ENCODE measurements at places on chromosomes 7 and 10.
A peak's percentile ranks its signal among the peaks of the same experiment; 100 is the strongest.

DNA sequence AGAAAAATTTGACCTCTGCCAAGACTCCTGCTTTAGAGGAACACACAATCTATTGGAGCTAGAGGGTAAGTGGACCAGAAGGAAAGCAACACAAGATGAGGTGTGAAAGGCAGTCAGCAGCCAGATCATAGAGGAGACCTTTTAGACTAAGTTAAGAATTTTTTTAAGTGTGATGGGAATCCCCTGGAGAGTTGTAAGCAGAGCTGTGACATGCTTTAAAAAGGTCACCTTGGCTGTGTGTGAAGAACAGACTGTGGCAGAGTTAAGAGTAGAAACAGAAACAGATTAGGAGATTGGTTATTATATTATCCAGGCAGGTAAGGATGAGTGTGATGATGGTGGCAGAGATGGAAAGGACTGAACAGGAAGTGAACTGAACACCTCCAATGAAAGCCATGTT is 23.5 kb downstream of the CPEB3 start:
- no peak for DNase-seq

- DNase-seq = no peak
Measured at GRCh38 chr10:110698340-110698739, 54.2 kb downstream of the RBM20 start.

- DNase-seq = no peak
Measured at GRCh38 chr10:132737390-132738048, 48.4 kb downstream of the NKX6-2 start.

GRCh38 chr10:62626817-62627216 is 177.7 kb upstream of the ADO start:
- DNase-seq = no peak

DNA sequence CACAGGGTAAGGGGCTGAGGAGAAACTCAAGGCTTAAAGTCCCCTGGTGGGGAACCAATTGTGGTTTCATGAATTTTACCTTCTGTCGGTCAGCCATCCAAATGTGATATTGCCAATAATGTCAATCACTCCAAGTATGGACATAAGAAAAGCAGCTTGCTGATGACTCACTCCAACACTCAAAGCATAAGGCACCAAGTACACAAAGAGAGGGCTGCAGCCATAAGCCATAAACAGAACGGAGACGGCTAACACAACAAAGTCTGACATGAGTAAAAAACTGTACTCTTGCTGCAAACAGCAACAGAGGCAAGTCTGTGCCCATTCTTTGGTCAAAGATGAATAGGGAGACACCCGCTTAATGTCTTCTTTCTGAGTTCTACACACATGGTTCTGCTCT is 24.2 kb downstream of the IFIT5 start:
- no peak for DNase-seq

DNA sequence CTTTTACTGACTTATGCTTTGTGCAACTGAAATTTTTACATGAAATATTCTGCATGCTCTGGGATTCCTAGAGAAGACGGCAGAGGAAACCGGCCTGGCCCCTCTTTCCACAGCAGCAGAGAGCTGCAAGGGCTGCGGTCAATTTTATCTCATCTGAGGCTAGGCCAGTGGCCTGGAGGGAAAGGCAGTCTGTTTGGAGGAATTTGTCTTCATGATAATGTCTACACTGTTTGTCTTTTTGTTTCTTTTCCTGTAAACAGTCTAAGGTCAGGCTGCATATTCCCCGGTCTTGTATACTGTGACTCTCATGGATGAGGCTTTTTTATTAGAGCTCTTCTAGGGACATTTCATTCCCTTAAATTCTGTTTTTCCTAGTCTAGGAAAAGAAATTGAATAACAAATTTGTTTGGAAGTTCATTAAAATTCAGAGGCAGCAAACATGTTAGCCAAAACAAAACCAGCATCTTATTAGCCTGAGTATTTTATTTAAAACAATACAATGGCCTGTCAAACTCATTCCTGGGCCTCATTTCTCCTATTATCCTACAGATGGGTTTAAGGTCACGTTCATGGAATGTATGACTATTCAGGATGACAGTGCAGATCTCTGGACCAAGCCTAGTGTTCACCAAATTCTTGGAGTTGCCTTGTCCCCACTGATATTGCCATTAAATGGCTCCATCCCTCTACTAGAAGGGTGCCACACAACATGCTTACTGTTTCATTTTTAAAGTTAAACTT is 26.4 kb downstream of the LAMB4 start:
- DNase-seq = no peak

- DNase-seq = no peak
Measured at GRCh38 chr7:133364959-133365690, 112.2 kb downstream of the EXOC4 start.

- no peak for DNase-seq
Measured at GRCh38 chr10:6537770-6538169, 42.3 kb downstream of the PRKCQ start.

DNA sequence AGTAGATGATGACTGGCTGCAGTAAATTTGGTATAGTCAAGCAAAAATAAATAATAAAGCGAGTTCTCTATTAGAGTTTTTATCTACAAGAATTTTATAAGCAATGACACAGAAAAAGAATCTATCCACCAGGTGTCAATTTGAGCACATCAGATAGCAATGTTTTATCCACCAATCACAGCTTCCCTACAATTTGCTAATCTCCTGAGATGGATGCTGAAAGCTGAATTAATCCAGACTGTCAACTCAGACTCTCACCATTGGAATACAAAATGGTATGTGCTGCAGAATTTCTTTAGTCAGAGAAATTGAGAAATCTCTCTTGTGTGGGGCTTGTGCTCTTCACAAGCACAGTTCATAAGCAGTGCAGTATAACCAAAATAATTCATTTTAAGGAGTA is 888.9 kb upstream of the GHITM start:
- no peak for DNase-seq

DNA sequence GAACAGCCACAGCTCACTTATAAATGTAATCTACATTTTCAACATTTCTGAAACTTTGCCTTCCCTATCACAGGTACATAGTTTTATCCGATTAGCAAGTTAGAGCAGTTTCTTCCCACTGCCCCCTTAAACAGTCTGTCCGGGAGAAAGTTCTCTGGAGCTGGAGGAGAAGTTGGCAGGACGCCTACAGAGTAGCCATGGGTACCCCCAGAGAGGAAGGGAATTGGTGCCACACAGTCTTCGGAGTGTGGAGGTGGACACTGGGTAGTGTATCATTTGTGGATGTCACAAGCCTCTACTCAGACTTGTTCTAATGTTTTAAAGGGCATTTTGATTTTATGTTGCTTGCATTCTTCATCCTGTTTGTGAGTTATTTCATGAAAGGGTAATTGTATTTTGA is 39.0 kb downstream of the TAF3 start:
- peak; percentile 15 for DNase-seq

GRCh38 chr10:60237977-60238758 is 151.5 kb downstream of the ANK3 start:
- no peak for DNase-seq

DNA sequence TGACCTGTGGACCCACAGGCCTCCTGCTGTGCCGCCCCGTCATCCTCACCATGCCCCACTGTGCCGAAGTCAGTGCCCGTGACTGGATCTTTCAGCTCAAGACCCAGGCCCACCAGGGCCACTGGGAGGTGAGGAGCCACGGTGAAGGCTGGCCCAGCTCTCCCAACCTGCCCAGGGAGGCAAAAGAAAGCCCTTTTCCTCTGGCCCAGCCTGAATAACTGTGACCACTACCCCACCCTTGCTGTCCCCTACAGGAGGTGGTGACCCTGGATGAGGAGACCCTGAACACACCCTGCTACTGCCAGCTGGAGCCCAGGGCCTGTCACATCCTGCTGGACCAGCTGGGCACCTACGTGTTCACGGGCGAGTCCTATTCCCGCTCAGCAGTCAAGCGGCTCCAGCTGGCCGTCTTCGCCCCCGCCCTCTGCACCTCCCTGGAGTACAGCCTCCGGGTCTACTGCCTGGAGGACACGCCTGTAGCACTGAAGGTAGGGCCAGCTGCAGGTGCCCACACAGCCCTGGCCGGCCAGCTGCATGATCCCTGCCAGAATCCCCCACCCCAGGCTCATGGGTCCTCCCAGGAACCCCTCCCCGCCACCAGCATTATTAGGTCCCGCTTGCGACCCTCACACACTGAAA is 25.5 kb upstream of the SLC29A3 start:
- DNase-seq = no peak

DNA sequence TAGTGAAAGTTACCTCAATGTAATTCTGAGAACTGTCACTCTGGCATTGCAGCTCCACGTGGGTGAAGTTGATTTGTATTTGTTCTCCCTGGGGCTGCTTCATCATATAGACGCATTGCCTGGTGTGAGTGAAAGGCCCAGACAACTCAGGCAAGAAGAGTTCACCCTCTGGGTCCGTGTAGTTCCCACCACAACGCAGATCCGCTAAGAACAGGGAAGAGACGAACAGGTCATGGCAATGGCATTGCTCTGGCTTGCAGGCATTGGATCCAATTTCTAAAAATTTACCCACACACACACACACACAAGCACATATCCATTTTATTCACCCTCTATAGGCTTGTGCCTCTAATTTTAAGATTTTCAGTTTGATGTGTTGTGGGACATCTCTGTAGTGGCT is 45.4 kb downstream of the CUBN start:
- DNase-seq = no peak

- DNase-seq = peak; percentile 92
Measured at GRCh38 chr7:39950473-39951225, 593 bp downstream of the CDK13 start.

DNA sequence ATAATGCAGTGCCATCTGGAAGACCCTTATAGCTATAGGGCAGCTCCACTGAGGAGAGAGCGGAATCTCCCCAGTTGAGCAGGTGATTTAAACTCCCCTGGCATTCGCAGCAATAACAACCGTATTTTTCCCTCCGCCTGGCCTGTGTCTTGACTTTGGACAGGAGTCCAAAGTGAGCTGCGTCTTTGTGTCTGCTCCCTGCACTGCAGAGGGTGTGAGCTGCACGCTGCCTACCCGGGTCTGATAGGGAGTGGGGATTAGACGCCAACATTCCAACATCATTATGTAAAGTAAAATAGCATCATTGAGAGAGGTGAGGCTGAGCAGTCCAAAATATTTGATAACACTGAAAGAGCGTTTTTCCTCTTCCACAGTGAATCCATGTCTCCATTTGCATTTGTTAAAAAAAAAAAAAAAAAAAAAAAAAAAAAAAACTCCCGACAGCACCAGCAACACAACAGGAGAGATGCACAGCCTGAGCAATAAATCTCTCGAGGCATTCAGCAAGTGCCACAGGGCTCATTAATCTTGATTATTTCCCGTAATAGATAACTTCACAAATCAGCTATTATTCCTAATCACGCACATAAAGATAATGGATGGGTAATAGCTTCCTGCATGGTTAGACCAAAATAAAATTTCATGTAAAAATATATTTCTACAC is 68.6 kb downstream of the CELF2 start:
- no peak for DNase-seq

DNA sequence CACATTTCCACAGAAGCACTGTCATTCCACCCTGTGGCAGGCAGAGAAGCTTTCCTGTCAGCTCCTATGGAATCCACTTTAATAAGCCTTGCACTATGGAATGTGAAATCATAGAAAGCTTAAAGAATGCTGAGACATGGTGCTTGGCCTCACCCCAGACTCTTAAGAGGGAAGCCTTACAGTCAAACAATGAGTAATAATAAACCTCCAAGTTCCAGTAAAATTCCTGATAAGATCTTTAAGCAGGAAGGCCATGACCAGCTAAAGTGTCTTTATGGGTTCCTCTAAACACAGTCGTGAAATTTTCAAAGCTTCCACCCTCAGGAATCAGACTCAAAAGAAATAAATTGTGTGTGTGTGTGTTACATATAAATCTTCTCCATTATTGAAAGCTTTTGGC is 11.9 kb upstream of the TEX36 start:
- no peak for DNase-seq

DNA sequence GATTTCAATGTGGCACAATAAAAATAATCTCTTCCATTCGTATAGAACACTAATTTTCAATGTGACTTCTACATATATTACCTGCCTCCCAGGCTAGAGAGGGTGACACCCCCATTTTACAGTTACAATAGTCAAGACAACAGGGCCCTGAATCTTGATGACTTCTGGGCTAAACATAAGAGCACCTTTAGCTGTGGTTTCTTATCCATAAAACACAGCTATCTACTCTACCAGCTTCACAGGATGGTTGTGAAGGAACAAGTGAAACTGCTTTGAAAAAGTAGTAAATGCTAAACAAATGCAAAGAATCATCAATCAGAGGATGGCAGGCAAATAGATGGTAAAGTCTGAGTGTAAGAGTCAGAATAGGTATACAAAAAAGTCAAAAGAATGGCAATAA is 3.6 kb upstream of the TLL2 start:
- DNase-seq = no peak

- no peak for DNase-seq
Measured at GRCh38 chr10:86255405-86256251, 111.0 kb downstream of the GRID1 start.
